ENCODE measurements at places on chromosomes 2 and 18. TPM values are rescaled to one million over a fixed set of nuclear protein-coding genes. Genes with fewer than 3 reads are reported as not detected.

- H3K27ac ChIP-seq: no peak overlapping the region
- no peak for DNase-seq
- H3K4me3 ChIP-seq: no peak overlapping the region
- H3K36me3 ChIP-seq: no peaks in the 10 kb centered on the region
These were observed 12.2 kb upstream of the ARL5A start for GRCh38 chr2:151840216-151841046.

DNA sequence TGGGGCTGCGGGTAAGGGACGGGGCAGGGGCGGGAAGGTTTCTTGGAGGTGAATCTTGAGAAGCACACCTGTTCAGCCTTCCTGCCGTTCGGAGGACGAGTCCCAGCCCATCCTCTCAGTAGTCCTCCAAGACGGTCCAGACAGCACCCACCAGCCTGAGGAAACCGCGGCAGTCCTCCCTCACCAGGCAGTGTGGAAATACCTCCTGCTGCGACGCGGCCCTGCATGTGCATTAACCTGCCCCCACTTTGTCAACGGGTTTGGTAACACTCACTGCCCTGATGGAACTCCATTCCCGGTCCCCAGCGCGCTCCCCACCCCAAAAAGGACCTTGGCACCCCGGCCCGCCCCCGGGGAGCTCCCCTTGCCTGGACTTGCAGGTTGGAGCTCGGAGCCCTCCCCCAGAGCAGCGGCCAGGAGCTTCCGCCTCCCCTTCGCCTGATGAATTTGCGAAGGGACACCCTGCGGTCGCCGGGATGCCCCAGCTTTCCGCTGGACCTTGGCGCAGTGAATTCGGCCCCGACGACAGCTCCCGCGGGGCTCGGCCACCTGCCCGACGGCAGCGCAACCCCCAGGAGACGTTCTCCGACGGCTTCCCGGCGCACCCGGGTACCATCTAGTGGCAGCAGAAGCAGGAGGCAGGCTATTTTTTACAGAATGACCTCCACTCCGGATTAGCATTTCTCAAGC, 31.5 kb downstream of the ACVR1C start:
- no peaks in the 10 kb centered on the region for H3K4me1 ChIP-seq
- H3K27me3 ChIP-seq: no peaks in the 10 kb centered on the region
- peak overlapping the region; percentile 27 for H3K4me3 ChIP-seq
- no peak for DNase-seq

GRCh38 chr2:26382564-26382963, 19.2 kb upstream of the DRC1 start:
- DNase-seq: no peak
- no peaks in the 10 kb centered on the region for H3K36me3 ChIP-seq
- no peaks in the 10 kb centered on the region for H3K27me3 ChIP-seq
- no peak overlapping the region for H3K27ac ChIP-seq

DNA sequence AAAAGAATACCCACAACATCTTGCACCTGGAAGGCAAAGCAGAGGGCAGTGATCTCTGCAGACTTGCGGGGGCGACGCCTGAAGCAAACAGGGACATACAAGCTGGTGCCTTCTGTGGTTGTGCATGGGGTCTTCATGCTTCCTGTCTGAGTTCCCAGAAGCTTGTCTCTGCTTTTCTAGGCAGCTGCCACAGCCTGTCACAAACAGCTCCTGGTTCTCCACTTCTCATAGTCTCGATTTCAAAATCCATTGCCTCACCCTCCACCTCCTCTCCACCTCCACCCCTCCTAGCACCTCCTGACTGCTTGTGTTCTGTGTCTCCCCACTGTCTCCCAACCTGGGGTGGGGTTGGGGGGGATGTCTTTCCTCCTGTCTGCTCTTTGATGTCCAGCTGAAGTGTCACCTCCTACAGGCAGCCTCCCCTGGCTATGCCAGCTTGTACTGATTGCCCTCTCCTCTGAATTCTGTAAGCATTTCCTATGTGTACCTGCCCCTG, 1.7 kb upstream of the PROC start:
- peaks cover 32% of the 10 kb centered on the region for H3K4me1 ChIP-seq
- H3K27me3 ChIP-seq: no peaks in the 10 kb centered on the region
- peak overlapping the region; percentile 74 for H3K4me3 ChIP-seq
- no peaks in the 10 kb centered on the region for H3K36me3 ChIP-seq
- no peak overlapping the region for H3K27ac ChIP-seq

DNA sequence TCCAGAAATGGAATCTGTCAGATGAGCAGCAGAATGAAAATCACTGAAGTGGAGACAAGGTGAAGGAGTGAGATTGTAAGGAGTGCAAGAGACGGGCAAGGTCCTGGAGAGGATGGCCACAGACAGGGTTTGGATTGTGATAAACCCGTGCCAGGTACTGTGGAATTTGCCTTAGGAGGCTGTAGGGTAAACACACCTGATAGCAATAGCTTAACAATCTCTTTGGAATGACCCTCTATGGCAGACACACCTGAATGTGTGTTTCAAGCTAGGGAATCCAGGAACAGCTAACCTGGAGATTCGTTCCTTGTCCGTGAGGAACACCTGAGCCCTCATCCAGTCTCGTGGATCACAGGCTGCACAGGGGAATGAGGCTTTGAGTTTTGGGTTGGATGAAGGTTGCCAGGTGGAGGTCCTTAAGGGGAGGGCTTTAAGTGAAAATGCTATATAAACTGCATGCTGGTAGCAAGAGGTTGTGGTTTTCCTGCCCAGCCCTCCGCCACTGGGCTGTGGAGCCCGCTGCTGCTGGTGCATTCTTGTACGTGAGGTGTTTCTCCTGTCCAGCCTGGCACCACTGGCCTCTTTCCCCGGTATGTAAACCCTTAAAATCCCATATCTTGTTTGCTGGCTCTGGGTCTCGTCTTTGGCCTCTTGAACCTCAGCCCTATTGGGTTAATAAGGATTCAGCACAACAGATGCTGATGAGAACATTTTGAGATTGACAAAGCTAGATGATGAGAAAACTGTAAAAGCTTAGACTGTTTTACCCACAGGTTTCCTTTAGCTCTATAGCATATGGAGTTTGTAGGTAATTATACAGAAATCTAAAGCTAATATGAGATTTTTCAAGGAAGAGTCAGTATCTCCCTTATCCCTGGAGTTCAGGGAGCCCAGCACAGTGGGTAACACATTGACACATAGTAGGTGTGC, 117.9 kb downstream of the ARHGAP15 start:
- H3K27me3 ChIP-seq: no peaks in the 10 kb centered on the region
- no peak overlapping the region for H3K27ac ChIP-seq
- H3K36me3 ChIP-seq: no peaks in the 10 kb centered on the region

GRCh38 chr2:9772999-9773902, 70.0 kb upstream of the TAF1B start:
- H3K4me3 ChIP-seq: no peak overlapping the region
- H3K4me1 ChIP-seq: peaks cover 14% of the 10 kb centered on the region
- no peaks in the 10 kb centered on the region for H3K27me3 ChIP-seq
- no peak overlapping the region for H3K27ac ChIP-seq
- H3K36me3 ChIP-seq: no peaks in the 10 kb centered on the region

- H3K4me3 ChIP-seq: no peak overlapping the region
- no peak for DNase-seq
- H3K36me3 ChIP-seq: no peaks in the 10 kb centered on the region
- H3K27me3 ChIP-seq: no peaks in the 10 kb centered on the region
These were observed 88.9 kb downstream of the SOWAHC start for GRCh38 chr2:109703077-109703476.

GRCh38 chr2:239462191-239462515, 61.3 kb upstream of the HDAC4 start:
- H3K27me3 ChIP-seq: no peaks in the 10 kb centered on the region
- no peak overlapping the region for H3K27ac ChIP-seq
- H3K4me1 ChIP-seq: peaks cover 12% of the 10 kb centered on the region
- H3K4me3 ChIP-seq: no peak overlapping the region

The DNAH6 gene
- not detected for total RNA-seq

The PLCD4 gene
- total RNA-seq: 1.6 TPM

The SPATA3 gene
- not detected for total RNA-seq

The SELENOI gene
- 11.8 TPM for total RNA-seq

The TRABD2A gene
- 0.54 TPM for total RNA-seq
